ENCODE measurements at places on chromosomes 2 and 18.
A peak's percentile ranks its signal among the peaks of the same experiment; 100 is the strongest.

DNA sequence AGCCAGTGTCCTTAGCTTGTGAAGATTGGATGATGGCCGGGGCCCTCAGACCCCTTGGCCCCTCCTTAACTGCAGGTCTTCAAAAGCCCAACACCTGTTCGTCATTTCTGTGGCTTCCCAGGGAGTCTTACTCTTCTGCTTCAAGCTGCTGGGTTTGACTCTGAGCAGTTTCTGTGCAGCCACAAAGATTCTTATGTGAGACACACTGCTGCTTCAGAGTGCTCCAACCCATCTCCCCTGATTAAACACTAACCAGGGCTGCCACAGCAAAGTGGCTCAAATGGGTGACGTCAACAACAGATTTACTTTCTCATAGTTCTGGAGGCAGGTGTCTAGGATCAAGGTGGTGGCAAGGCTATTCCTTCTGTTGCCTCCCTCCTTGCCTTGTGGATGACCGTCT is 40.8 kb downstream of the TSN start:
- DNase-seq: no peak

- peak; percentile 12 for DNase-seq
Measured at GRCh38 chr2:7497178-7497577, 580.0 kb downstream of the RNF144A start.

- DNase-seq: no peak
Measured at GRCh38 chr2:108586116-108586515, 51.8 kb downstream of the LIMS1 start.

GRCh38 chr2:179594268-179595112 is 266.9 kb downstream of the ZNF385B start:
- no peak for DNase-seq

DNA sequence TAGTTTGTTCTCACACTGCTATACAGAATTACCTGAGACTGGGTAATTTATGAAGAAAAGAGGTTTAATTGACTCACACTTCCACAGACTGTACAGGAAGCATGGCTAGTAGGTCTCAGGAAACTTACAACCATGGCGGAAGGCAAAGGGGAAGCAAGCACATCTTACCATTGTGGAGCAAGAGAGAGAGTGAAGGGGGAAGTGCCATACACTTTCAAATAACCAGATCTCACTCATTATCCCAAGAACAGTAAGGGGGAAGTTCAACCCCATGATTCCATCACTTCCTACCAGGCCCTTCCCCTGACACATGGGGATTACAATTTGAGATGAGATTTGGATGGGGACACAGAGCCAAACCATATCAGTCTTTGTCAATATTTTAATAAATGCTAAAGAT is 5.0 kb upstream of the CRYGB start:
- no peak for DNase-seq
